ENCODE measurements at places on chromosomes 1 and 21.

DNA sequence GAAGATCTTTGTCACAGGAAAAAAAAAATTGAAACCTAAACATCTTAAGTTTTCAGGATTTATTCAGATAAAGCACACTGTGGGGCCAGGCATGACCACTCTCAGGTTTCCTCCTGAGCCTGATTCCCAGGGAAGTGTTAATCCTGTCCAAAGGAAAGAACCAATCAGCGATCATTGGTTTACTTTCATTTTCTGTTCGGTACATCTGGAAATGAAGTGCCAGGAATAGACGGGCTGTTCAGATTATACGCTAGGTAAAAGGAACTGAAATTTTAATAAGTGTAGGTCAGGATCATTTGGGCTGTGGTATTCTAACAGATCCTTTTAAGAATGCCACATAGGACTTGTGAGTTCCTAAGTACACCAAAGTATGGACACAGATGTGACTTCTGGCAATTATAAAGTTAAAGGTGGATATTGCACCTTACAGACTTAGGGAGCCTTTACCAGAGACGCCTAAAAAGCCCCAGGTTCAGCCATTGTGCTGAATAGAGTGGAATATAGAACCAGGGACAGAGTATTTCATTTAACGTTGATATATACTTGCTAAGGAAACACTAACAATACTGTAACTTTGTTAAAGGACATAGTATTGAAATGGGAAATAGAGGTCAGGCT is 9.3 kb upstream of the CACYBP start:
- DNase-seq, result peak; percentile 29

DNA sequence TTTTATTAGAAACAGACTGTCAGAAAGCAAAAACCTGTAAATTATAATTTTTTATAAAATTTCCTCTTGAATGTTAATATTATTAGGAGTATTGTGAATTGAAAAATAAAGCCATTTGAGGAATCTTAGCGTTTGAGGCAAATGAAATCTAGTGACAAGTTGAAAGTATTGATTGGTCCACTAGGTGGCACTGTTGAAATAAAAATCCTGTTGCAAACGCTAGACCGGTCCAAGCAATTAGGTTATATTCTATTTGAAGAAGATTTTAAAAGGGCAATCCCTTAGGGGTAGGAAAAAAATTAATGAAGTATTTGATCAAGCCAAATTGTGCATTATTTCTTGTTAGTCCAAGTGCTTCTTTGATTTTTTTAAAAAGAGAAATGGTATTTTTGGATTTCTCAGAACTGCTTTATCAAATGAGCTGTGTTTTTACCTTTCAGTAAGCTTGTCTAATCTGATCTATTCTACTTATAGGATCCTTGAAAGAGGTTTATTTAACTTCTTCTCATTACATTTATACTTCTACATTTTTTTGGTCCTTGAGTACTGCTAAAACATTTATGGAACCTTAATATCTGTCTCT is 57.7 kb downstream of the ATG4C start:
- DNase-seq, result peak; percentile 75

DNA sequence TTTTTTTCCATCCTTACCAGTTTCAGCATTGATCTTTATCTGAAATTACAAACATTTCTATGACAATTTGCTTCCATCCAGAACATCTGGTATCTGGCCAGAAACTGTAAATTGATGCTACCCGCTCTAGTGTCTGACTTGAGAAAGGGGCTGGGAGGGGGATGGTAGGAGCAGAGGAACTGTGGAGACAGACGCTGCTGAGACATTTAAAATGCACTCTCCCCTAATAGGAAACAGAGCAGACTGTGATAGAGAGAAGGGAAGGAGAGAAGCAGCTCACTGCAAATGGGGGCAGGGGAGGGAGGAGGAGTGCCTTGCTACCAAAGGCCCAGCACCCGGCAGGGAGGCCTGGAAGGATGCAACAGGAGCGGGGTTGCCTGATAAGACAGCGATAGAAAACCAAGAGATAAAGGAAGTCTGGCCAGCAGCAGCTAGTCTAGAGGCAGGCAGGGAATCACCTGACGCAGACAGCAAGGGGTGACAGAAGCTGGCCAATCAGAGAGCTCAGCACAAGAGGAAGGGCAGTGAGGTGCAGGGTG is 195.5 kb upstream of the NFIA start:
- no peak for DNase-seq

GRCh38 chr1:160134791-160135572 is 16.4 kb upstream of the ATP1A4 start:
- DNase-seq, result no peak

GRCh38 chr1:24373710-24374109 is 39.9 kb downstream of the STPG1 start:
- DNase-seq, result no peak

DNA sequence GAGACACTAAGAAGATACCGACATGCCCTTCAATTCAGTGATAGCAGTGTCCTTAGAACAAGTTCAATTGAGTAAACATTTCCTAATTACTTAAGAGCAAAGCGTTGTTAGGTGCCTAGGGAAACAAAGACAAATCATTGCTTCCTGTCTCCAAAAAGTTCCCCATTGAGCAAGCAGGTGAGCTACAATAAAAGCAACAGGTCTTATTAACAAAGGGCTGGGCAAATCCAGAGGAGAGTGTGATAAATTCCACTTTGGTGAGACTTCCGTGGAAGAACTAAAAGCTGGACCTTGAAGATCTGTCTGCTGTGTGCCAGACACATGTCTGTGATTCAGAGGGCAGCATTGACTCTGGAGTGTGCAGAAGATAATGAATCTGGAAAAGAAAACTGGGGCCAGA is 1.9 kb upstream of the TUT4 start:
- DNase-seq, result peak; percentile 79

DNA sequence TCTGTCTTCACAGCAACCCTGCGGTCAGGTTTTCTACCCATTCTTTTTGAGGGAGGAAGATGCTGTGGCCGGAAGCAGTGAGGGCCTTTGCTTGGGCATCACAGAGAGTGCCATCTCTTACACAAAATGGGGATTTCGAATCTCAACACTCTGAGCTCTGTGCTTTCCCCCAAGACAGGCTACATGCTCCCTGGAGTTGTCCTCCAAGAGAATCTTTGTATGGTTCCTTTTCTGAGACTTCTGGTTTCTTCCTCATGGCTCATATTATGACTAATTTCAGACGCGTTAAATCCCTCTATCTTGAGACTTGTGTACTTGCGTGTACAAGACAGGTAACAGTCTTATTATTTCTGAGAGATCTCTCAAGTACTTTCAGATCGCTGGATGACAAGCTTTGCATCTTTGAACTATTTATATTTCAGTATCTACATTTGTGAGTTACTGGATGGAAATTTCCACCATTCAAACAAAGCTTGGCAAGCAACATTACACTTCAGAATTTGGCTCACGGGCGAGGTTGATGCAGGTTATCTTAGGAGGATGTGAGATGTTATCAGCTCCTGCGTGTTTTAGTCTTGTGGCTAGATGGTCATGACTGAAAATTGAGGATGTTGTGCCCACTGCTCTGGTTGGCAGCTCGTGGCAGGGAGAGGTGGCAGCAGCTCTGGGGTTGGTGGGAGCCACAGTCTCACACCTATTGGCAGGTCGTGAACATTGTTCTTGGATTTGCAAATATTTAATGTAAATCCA is 19.4 kb downstream of the ABCG1 start:
- DNase-seq, result no peak

GRCh38 chr1:25695090-25695770 is 78.6 kb downstream of the MAN1C1 start:
- DNase-seq, result no peak

- no peak for DNase-seq
Observed at GRCh38 chr1:201721082-201722049, 107.6 kb upstream of the IPO9 start.

DNA sequence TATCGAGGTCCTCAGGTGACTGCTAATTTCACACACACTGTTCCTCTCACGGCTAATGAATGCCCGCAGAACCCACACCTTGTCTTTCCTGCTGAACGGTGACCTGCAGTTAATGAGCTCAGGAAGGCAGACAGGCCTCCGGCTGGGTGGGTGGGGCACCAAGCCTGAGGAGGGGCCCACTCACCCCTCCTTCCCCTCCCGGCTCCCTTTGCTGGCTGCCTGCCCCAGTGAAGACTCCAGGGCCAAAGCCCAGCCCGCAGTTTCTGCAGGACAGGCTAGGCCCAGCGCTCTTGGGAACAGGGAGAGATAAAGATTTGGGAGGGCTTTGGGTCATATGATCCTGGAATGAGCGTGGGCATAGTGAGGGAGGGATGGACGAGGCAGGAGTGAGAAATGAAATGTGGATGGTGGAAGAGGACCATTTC is 26.4 kb downstream of the FOXO6 start:
- peak; percentile 97 for DNase-seq

DNA sequence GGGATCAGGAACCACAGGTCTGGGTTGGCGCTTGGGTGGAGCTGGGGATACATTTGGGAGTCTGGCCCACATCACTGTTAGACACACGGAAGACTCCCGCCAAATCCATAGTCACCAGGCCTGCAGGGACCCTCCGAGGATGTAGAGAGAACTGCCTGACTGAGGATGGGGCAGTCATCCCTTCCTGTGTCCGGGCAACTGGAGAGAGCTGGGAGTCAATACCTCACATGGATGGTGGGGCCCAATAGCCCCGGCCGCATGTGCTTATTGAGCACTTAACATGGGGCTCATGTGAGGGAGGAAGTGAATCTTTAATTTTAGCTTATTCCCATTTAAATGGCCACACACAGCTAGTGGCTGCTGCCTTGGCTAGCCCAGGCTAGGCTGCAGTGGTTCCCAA is 124.5 kb downstream of the TLR5 start:
- no peak for DNase-seq

GRCh38 chr1:197638316-197638715 is 137.0 kb downstream of the DENND1B start:
- peak; percentile 59 for DNase-seq

- no peak for DNase-seq
Observed at GRCh38 chr1:114336360-114336759, 174.6 kb downstream of the TRIM33 start.

DNA sequence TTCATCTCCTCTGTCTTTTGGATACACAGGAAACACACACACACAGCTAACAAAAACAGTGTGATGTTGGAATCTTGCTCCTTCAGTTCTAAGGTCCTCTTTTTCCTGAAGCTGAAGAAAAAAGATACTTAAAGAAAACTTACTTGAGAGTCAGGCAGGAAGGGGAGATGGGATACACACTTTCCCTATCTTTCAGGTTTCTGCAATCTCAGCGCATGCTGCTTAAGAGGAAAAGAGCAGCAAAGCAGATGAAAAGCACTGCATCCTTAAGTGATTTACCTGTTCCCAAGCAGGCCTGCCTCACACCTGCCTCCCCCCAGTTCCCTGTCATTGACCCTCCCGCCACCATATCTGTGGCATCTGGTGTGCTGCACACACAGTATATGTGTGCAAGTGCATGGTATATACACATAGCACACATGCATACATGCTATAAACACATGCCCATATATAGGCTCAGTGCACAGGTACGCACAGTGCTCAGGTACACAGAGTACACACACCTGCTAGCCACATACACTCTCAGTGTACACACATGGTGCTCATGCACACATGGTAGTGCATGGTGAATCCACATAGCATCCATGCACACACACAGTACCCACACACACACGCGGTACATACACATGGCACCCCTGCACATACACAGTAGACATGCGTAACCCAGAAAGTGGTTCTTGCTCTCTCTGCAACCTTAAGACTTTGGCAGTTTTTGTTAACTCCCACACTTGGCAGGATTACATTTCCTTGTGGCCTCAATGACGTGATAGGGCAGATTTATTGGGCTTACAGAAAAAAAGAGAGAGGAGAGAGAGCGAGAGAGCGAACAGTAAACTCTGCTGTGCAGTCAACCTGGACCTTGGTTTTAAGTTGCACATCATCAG is 166.9 kb downstream of the TOMM20 start:
- DNase-seq, result no peak

- peak; percentile 89 for DNase-seq
Observed at GRCh38 chr1:40919475-40920011, 57.4 kb upstream of the CITED4 start.

DNA sequence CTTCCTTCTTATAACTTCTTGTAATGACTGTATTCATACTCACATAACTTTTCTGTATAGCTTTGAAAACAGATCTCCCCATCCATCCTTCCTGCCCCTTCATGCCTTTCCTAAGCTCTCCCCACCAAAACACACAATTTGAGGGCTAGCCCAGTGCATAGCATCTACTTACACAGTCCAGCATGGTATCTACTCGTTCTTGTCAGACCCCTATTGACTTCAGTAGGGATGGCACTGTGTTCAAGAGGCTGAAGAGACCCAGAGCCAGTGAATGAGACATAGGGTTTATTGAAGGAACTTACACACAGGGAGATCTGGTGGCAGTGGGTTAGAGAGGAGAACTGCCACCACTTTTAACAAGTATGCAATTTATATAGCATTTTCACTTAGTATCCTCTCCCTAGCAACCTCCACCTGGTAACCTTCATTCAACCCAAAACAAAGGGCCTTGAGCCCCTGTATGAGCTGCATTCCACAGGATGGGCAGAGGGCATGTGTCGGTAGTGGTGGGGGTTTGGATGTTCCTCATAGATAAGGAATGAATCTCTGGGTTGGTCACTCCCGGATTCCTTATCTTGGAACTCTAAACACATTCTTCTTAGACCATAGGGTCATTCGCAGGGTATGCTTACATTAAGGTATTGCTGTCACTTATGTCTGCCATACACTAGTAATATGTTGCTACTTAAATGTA is 64.9 kb upstream of the GNG12 start:
- no peak for DNase-seq

DNA sequence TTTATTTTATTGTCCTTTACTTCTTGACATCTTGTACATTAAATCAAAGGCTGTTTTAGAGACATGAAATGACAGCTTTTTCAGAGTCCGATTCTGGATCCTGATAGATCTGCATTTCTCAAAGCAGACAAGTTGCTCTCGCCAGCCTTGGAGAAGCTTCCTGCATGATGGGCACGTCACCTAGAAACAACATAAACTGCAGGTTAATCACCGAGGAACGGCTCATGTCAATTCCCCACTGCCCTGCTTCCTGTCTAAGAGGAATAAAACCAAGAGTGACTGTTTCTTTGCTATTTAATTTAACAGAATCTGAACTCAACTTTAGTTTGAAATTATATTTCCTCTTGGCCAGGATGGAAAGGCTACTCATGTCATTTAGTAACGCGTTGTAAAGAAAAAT is 77.0 kb downstream of the RWDD3 start:
- no peak for DNase-seq

DNA sequence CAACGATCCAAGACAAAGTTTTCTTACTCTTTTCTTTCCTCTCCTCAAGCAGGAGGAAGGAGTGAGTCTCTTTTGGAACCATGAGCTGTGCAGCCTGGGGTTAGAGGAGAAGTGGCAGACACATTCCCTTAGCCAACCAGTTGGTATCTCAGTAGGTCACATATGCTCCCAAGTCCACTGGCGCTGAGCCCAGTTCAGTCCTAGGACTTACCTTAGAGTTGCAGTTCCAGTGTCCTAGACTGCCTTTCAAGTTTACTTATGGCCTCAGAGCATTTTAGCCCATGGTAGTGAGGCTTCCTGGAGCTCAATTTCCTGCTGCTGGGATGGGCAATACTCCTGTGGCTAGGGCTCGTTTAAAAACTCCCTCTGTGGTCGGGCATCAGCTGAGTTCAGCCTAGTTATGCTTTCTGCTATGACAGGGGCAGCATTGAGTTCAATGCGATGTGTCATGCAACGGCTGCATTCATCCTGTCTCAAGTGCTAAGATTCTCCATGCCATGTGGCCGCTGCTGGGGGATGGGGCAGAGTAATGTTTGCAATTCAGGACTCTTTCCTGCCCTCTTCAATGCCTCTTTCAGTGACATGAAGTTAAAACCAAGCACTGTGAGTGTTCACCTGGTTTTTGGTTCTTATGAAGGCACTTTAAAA is 103.8 kb downstream of the LRRC7 start:
- no peak for DNase-seq

- no peak for DNase-seq
Observed at GRCh38 chr1:201230676-201231075, 40.1 kb downstream of the IGFN1 start.
